ENCODE measurements at places on chromosomes 12 and 14. TPM values are rescaled to one million over a fixed set of nuclear protein-coding genes. Genes with fewer than 3 reads are reported as not detected.
A peak's percentile ranks its signal among the peaks of the same experiment; 100 is the strongest.

The ITGA5 gene
- total RNA-seq: 34.8 TPM

DNA sequence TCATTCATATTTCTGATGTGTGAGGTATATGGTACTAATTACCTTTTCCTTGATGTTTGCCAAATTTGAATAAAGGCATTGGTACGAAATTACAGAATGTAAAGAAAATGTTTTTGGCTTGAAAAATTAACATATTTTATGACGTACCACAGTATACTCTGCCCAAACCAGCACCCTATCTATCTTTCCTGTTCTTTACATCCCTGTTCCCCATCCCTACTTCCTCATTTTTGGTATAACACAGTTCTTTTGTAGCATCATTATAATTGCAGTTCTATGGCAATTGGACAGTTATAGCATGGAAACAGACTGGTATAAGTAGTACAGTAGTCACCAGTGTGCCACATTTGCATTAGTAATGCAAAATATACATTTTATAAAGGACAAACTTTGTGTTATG lies 7.0 kb upstream of the CCT2 start:
- ATAC-seq: no peak

GRCh38 chr12:132006056-132006680 lies 56.4 kb downstream of the EP400 start:
- no peak for ATAC-seq

- no peak for ATAC-seq
These were observed 63.1 kb downstream of the B4GALNT3 start for GRCh38 chr12:522692-523378.

DNA sequence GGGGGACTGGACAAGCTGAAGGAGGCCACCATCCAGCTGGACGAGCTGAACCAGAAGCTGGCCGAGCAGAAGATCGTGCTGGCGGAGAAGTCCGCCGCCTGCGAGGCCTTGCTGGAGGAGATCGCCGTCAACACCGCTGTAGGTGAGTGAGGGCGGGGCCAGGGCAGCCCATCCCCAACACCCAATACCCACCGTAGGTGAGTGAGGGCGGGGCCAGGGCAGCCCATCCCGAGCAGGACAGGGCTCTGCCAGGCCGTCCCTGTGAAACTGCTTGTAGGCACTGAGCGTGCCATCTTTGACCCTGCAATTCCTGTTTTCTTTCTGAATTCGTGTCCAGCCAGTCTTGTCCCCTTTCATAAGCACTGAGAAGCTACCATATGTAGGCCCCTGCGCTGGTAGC lies 74.0 kb downstream of the CCDC92 start:
- no peak for ATAC-seq

The CISTR gene
- not detected for total RNA-seq

- ATAC-seq: no peak
These were observed 36.7 kb downstream of the CHST11 start for GRCh38 chr12:104493496-104493895.

DNA sequence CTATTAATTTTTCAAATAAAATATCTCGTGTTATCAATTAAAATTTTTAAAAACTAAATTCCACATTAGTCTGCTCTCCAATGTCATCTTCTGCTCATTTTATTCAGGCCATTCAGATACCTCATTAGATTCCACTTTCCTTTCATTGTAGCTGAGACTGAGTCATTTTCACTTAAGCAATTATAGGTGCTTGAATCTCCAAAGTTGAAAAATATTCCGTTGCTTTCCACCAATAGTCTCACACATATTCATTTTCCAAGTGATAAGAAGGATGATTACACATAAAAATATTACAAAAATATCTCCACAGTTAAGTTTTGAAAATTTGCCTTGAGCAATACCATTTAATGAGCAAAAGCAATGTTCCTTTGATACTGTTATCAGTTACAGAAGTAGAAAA lies 36.5 kb upstream of the YBX3 start:
- no peak for ATAC-seq

The ALX1 gene
- total RNA-seq: not detected

The NUAK1 gene
- 12.0 TPM for total RNA-seq

DNA sequence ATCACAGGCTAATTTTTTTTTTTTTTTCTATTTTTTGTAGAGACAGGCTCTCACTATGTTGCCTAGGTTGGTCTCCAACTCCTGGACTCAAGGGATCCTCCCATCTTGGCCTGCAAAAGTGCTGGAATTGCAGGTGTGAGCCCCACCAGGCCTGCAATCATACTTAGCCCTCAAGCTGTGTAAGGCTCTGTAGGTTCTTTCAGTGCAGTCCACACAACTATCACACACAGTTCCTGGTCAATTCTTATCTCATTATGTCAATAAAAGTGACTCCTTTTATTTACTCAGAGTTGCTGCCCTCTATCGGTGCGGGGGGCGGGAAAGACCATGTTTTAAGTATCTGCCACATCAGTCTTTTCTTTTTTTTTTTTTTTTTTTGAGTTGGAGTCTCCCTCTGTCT lies 29.0 kb downstream of the SLC2A3 start:
- no peak for ATAC-seq

GRCh38 chr12:15497671-15498292 lies 175.5 kb downstream of the PTPRO start:
- ATAC-seq: peak; percentile 38

The ANKS1B gene
- 4.4 TPM for total RNA-seq

The SCYL2 gene
- total RNA-seq: 72.9 TPM

- peak; percentile 85 for ATAC-seq
These were observed 54.3 kb upstream of the NPFF start for GRCh38 chr12:53561590-53561953.

The IKZF4 gene
- total RNA-seq: 1.1 TPM

- peak; percentile 38 for ATAC-seq
These were observed 232.4 kb upstream of the FBXO33 start for GRCh38 chr14:39664646-39665045.

The POTEG gene
- not detected for total RNA-seq

DNA sequence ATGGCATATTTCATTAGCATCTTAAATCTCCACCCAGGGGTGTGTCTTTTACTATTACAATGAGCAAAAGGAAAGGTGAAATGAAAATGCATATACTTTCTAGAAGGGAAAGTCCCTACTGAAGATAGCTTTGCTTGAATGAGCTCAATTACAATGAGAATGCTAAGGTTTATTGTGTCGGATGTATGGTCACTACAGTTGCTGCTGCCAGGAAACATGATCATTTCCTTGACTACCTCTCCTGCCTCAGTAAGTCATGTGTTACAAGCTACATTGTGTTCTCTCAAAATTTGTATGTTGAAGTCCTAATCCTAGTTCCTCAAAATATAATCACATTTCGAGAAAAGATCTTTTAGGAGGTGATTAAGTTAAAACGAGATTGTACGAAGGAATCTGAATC lies 322.2 kb downstream of the MDGA2 start:
- ATAC-seq: no peak

DNA sequence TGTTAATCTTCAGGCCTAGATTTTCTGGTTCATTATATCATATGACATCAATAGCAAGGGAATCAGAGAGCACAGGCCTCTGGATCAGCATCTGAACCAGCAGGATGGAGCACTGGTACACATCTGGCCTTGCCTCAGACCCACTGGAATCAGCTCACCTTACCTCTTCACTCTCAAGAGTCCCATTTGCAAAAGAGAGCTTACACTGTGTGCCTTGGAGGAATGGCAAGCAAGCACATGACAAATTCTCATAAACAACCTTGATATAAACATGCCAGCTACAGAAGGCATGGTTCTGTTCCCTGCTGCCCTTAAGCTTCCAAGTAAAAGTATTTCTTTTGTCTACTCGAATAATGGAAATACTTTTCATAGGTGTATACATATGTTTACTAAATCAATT lies 128.6 kb upstream of the CPM start:
- no peak for ATAC-seq

The MSRB3 gene
- total RNA-seq: 1.8 TPM

The SLC17A8 gene
- total RNA-seq: 0.81 TPM

GRCh38 chr12:5907807-5908206 lies 37.3 kb downstream of the ANO2 start:
- ATAC-seq: no peak

GRCh38 chr12:48977290-48978281 lies 536 bp upstream of the WNT1 start:
- ATAC-seq: no peak
